ENCODE measurements at places on chromosomes 7 and 10.

DNA sequence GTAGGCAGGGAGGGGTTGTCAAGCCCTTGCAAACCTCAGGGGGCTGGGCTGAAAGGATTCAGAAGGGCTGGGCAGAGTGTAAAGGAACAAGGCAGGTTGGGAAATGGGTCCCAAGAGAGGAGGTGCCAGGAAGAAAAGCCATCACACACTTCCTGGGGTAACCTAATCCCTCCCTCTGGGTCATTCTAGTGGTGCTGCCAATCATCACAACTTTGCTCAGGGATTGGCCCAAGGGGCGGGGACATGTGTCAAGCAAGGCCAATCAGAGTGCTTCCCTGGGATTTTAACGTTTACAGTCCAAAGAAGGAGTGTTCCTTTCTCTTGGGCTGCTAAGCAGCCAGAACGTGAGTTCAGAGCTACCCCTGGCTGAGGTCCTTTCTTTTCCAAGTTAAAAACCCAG, 57.1 kb upstream of the NPTX2 start:
- DNase-seq = no peak

DNA sequence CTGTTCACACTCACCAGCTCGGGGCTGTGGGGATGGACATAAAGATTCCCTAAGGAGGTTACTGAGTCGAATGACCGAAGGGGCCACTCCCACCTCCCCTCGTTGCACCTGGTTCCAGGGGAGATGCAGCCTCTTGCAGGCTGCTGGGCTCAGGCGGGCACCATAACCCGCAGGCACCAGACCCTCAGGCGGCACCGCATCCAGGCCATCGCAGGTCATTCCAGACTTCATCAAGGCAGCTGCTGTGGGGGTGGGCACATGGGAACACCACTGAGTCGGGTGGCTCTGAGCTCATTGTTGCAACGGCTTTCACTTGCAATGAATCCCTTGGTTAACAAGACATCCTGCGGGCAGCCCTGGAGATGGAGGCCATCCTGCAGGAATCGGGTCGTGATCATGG, 221.7 kb downstream of the TCERG1L start:
- DNase-seq = no peak

DNA sequence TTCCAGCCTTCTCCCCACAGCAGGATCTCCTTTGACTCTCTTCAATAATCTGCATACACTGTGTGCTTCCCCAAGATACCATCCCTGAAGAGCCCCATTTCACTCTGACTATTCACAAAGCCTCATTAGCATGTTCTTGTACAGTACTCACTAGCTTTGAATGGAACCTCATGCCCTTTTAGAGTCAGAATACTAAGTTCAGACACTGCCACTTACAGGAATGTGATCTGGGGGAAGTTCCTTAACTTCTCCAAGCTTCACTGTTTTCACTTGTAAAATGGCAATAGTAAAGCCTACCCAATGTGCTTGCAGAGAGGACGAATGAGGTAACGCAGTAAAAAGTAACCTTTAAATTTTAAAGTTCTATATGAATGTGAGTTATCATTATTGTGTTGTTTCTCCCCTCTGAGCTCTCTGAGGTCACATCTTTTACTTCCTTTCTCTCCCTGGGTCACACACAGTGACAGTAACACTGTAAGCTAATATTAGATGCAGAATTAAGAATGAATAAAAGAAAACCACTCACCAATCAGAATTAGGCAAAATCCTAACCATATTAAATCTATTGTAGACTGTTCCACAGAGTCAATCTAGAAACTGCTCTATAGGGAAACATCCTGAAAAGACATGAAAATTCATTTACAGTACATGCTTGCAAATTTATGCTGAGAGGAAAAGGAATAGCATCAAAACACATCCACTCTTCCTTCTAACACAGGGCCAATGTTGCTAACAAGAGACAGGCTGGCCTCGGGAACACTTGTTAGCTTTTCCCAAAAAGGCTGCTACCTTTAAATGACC, 64.2 kb upstream of the IL6 start:
- no peak for DNase-seq

DNA sequence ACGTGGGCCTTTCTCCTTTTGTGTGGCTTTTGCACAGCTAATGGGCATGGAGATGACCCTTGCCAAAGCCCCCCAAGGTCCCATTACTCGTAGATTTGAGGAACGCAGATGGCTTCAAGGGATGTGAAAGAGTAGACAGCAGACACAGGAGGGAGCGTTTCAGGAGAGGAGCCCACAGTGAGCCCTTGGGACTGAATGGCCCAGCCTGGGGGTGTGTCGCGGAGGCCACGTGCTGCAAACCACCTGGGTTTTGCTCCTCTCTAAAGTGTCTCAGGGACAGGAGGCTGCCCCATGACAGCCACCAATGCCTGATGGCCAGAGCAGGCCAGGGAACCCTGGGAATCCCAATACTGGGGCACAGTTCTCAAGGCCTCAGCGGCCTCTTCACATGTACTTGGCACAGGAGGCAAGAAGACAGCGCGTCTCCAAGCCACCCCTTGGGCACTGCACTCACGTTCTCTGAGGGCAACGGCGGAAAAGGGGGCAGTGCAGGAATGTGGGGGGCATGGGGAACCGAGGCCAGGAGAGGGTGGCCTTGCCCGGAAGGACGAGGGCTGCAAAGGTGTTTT, 185.2 kb downstream of the WDR37 start:
- DNase-seq = no peak

DNA sequence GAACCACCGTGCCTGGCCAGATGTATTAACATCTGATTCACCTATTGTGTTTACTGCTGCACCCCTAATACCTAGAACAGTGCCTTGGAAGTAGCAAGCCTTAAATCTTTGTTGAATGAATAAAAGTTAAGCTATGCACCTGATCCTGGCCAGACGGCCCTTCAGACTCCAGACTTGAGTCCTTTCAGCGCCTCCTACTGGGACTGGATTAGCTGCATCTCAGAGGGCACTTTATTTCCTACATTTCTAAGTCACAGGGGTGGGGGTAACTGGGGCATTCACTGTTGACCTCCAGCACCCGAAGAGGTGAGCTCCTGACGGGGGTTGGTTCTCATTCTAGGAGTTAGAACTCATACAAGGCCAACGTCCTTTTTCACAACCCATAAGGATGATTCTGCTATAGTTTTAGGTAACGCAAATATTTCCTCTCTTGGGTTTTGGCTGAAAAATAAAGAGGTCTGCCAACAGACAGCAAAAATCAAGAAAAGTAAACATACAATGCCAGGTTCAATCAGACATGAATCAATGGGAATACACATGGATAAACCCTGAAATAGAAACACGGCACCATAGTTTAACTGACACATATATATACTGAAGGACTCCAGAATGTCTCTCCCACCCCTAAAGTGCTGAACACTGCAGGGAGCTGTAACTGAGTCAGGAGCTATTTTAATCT, 48.0 kb upstream of the DLG5 start:
- no peak for DNase-seq

All from T-helper 17 cell (primary cell).